ENCODE measurements at places on chromosomes 3 and 15.

- no peak for DNase-seq
Measured at GRCh38 chr3:15479400-15480224, 41.9 kb downstream of the COLQ start.

DNA sequence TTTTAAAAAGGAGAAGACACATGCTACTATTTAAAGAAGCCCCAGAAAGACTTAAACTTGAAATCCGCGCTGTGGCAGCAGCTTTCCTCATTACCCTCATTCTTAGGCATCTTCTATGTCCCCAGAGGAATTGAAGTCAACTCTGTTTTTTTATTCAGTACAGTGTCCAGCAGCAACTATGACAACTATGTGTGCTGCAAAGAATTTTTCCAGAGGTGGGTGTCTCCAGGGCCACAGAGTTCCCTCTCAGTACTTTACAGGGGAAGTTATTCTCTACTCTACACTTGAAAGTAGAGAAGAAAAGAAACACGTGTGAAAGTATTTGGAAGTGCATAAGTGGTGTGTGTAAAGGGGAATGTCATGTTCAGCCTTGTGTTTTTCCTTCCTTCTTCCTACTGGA lies 32.0 kb downstream of the GATM start:
- DNase-seq = no peak

DNA sequence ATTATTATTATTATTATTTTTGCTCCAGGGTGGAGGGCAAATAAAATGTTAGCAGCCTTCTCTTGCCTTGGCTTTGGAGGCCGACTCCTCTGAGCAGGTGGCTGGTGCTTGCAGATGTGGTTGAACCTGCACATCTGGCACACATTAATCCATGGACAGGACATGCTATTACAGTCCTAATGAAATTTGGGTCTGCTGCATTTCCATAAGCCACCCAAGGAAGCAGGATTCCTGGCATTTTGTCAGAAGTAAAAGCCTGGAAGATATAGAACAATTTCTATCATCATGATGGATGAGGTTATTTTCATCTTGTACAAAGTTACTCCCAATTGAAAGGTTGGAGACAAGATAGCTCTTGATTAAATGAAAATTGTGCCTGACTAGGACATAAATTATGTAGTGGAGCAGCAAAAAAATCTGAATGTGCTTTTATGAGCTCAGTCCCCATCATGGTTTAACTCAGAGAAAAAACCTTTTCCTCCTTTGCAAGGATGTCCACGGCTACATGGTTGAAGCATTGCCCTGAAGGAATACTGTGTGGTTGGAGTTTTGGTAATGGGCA lies 130.9 kb upstream of the RGMA start:
- no peak for DNase-seq

- no peak for DNase-seq
Measured at GRCh38 chr3:80983753-80984152, 777.7 kb downstream of the GBE1 start.

DNA sequence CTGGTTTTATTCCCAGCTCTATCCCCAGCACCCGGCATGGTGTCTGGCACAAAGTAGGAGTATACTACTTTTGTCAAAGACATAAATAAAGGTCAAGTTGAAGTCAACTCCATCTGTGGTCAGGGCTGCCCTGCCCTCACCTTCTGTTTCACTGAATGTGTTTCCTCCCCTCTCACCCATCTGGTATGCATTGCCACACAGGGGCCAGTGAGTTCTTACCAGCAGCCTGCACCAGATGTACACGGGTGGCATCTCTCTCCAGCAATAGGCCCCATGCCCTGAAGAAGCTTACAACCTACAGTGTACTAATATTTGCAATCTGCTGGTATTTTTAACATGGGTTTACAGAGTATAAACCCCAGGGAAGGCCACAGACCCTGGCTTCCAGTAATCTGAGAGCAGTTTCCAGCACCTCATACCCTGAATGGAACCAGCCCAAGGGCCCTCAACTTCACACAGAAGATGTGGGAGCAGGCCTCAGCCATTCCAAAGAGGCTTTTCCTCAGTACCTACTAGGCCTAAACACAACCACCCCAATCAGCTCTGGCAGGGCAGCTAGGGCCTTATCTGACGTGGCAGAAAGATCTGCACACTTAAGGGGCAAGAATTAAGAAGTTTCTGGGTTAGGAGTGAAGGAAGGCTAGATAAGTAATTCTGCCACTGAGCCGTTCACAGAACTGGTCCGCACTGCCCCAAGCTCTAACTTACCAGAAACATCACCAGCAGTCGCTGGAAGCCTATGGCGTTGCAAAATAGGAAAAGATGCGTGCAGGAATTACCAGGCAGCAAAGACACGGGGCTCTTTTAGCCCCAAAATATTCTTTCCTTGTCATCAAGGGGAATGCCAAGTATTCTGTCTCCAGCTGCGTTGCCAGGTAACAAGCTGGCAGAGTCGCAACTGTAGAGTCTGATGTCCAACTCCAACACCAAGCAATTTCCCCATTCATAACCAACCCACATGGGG lies 2.1 kb downstream of the IDH2 start:
- no peak for DNase-seq

DNA sequence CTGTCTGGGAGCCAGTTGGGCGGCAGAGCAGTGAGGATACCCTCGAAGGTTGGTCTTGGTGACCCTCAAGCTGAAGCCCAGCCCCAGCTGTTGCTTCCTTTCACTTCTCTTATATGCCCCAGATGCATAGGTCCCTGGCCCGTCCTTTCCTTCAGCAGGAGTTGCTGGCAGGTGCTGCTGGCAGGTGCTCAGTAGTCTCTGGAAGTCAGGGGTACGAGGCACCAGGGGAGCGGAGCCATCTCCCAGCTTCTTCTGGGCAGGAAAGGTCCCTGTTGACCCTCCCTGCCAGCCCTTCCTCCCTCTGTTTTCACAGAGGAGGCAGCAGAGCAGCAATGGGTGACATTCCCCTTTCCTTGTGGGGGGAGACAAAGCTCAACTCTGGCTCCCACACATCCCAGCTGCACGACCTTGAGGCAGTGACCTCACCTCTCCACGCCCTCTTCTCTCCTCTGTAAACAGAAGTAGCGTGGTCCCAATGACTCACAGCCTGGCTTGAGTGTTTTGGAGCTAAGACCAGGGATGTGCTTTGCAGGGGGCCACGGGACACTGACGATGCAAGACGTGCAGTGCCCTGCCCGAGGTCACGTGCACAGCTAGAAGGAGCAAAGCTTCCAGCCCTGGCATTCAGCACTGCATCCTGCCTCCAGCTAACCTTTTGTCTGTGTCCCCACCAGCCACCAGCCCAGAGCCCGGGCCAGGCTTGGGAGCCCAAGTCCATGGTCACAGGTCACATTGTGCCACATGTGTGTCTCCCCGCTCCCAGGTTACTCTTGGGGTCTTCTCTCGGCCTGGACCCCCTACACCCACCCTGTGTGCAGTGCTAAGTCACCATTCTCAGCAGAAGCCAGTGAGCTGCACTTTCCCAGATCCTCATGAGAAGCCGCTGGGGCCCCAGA lies 49.7 kb downstream of the SLC6A6 start:
- no peak for DNase-seq

GRCh38 chr3:32813180-32813579 lies 4.6 kb upstream of the TRIM71 start:
- no peak for DNase-seq

GRCh38 chr15:75694241-75695182 lies 18.1 kb downstream of the CSPG4 start:
- DNase-seq = no peak

GRCh38 chr3:153008226-153008625 lies 153.8 kb upstream of the RAP2B start:
- no peak for DNase-seq

DNA sequence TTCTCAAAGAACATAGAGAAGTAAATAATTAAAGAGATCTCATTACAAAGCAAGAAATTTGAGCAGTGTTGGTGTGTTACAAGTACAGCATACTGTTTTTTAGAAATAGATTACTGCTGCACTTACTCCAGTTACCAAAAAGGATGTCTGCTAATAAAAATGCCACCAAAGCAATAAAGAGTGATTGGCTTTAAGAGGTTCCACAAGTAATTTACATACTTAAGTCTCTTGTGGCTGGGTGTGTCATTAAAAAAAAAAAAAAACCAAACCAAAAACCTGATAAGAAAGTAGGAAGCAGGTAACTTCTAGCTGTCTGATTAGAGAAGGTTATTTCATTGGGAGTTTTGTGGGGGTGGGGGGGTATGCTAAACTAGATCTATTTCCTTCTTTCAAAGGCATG lies 15.2 kb downstream of the RAB11A start:
- DNase-seq = no peak

DNA sequence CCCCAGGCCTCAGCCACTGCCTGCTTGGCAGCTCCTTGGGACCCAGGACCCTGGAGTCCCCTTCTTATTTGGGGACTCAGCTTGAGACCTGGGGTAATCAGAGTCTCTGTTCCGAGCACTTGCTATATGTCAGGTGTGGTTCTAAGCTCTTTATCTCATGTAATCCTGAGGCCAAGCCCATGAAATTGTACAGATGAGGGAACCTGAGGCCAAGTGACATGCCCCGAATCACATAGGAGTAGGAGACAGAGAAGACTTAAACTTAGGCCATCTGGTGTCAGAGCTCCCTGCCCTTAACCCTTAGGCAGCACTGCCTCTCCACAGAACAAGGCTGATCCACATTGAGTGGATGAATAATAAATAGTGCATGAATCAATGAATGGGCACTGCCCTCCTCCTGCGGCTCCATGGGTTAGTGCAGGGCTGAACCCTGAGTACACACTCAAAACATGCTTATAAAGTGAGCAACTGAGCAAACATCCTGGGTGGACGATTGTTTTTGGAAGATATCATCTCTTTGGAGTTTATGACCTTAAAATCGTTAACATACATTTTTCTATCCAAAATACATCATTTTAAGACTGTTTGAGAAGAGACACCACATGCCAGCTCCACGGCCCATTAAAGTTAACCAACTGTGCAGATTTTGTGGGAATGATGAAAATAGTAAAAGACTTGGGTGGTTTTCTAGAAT lies 33.2 kb upstream of the IQSEC1 start:
- DNase-seq = no peak

DNA sequence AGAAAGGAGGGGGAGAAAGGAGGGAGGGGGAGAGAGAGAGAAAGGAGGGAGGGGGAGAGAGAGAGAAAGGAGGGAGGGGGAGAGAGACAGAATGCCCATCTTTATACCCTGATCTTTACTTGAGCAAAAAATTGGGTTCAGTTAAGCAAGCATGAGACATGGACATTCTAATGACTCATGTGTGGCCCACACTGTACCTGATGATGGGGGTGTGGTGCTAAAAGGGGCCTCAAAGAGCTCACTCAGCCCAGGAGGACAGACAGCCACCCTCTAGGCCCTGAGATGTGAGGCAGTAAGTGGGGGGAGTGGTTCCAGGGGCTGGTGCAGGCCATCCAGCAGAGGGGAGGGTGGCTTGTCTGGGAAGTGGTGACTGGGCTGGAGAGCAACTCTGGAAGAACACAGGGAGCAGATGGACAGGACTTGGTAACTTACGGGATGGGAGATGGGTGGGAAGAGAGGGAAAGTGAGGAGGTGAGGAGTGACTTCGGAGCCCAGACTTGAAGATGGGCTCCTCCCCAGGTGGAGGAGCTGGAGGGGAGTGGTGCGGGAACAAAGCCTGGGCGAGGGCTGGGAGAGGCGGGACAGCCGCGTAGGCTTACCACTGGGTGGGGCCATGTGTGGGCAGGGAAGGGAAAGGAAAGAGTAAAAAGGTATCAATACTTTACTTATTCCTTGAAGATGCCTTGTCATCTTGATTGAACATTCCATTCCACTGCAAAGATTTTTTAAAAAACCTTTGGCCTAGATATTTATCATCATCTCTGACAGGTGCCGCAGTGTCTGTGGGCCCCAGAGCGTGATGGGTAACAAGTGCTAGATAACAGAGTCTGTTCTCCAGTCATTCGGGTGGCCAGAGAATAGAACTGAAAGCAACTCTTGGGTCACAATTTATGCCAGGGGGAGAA lies 32.3 kb downstream of the TSPAN3 start:
- no peak for DNase-seq

DNA sequence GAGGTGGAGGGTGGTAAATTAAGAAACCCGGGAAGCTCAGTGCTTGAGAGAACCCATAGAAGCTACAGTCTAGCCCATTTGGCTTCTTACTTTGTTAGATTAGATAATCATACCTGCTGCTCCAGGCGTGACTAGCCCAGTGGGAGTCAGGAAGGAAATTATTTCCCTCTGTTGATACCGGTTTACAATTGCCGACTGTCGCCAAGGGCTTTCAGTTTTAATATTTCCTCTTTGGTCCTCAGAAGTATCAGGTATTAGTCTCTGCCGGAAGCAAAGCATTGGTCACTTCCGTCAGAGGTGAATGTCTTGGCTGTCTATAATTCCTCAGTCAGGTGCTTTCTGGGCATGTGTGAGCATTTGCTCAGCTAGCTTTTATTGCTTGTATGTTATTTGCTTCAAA lies 75.2 kb downstream of the LPP start:
- no peak for DNase-seq
